ENCODE measurements at places on chromosomes 4 and X.
A peak's percentile ranks its signal among the peaks of the same experiment; 100 is the strongest.

- peak; percentile 18 for DNase-seq
These were observed 691.4 kb downstream of the PCDH7 start for GRCh38 chr4:31411565-31411964.

GRCh38 chr4:102217345-102217744, 127.9 kb downstream of the SLC39A8 start:
- DNase-seq: no peak

DNA sequence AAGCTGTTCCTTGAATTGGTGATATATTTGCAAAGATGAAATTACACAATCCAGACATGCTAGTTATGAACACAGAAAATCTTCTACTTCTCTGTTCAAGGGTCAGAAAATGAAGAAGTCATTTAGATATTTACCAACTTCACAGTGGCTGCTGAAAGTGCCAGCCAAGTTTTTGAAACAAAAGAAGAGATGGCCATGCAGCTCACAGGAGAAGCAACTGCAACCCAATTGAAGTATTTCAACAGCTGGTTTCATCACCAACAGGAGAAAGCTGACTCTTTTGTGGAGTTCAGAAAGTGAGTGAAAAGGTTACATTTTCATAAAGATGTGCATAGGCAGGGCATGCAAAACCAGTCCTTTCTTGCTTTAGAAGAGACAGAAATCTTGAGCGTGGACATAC, 70.1 kb upstream of the LSM6 start:
- DNase-seq: no peak

DNA sequence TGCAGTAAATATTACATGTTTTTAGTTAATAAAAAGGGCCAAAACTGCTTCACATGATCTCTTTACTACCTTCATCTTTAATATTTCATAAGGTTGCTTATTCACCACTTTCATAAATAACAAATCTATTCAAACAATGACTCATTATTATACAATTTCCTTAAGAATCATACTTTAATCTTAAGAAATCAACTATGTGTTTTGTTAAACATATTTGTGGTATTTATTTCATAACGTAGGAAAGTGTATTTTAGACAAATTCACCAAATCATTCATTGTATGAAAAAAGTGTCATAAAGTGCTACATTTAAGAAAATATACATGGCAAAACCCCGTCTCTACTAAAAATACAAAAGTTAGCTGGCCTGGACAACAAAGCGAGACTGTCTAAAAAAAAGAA, 150.5 kb upstream of the RXFP1 start:
- peak; percentile 54 for DNase-seq

GRCh38 chr4:118935819-118936218, 47.2 kb downstream of the SYNPO2 start:
- DNase-seq: no peak

GRCh38 chrX:133414406-133415275, 648 bp downstream of the GPC4 start:
- DNase-seq: no peak

GRCh38 chr4:44448521-44449461, at the start of gene KCTD8:
TSS of gene KCTD8 (minus strand) at chr4:44448809.
- peak; percentile 89 for DNase-seq

DNA sequence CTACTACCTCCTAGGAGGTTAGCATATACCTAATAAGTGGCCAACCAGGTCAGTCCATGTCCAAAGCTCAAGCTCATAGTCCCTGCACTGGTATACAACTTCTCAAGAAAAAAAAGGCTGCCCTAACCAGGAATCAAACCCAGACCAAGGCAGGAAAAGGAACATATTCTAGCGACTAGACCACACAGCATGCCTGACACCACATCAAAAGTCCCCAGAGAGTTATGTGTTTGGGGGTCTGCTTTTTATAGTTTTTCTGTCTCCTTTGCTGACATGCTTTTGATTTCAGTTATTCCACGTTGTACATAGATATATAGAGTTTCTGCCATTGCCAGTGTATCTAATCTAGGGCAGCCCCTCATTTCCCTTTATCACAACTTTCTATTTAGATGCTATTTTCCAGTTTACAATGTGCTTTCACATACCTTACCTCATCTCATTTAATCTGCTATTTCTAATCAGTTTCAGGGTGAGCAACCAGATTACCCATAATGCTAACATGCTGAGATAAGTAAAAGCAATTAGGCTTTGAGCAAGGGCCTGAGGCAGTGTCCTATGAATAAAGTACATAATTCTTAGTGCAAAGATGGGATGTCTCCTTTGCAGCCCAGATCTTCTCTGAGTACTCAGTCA, 17.8 kb downstream of the ARHGEF6 start:
- no peak for DNase-seq

DNA sequence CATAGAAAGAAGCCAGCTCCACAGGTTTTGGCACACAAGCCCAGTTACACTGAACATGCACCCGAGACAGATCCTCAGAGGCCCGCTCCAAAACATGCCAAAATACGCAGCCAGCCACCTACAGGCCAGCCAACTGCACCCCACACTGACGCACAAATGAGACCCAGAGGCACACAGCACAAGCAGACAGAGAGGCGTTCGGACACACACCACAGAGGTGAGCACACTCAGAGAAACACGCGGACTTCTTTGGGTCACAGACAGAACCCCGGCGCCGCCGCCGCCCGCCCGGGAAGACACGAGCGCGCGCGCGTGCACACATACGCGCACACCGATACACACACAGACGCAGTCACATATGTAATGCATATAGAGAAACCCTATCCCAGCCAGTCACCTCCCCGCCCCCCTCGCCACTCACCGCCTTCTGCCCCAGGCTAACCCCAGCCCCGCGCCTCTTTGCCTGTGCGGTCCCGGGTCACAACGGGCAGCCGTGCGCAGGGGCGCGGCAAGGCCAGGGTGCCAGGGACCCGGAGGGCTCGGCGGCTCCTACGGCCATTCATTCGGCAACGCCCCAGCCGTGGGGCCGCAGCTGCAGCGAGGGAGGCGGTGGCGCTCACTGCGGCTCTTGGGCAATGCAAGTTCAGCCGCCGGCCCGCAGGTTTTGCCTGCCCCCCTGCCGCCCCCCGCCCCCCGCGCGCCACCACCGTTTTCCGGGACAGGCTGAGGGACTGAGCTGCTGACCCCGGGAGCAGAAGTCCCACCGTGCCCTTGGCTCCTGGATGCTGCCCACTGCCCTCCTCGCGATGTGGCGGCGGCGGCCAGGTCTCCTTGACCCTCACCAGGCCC, 553 bp downstream of the SEPTIN6 start:
- DNase-seq: peak; percentile 20

DNA sequence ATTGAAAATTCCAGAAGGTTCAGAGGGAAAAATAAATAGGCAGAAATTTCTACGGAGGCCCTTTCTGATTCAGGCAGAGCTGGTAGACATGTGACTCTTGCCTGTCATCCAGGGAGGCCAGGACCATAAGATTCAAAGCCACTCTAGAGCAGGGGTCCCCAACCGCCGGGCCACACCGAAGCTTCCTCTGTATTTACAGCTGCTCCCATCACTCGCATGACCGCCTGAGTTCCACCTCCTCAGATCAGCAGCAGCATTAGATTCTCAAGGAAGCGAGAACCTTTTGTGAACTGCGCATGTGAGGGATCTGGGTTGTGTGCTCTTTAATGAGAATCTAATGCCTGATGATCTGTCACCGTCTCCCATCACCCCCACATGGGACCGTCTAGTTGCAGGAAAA, 72.2 kb downstream of the RWDD4 start:
- no peak for DNase-seq

- DNase-seq: no peak
These were observed 579 bp downstream of the IL3RA start for GRCh38 chrX:1336948-1337779.

- no peak for DNase-seq
These were observed 64.8 kb downstream of the PJA1 start for GRCh38 chrX:69100478-69100877.

- no peak for DNase-seq
These were observed 548.3 kb upstream of the SLIT2 start for GRCh38 chr4:19703391-19703790.

- DNase-seq: peak; percentile 30
These were observed 15.8 kb downstream of the UBE2K start for GRCh38 chr4:39713691-39714090.

- no peak for DNase-seq
These were observed 15.2 kb upstream of the TXLNG start for GRCh38 chrX:16770970-16771482.

- DNase-seq: no peak
These were observed 70.7 kb upstream of the SLC4A4 start for GRCh38 chr4:71268166-71268565.

DNA sequence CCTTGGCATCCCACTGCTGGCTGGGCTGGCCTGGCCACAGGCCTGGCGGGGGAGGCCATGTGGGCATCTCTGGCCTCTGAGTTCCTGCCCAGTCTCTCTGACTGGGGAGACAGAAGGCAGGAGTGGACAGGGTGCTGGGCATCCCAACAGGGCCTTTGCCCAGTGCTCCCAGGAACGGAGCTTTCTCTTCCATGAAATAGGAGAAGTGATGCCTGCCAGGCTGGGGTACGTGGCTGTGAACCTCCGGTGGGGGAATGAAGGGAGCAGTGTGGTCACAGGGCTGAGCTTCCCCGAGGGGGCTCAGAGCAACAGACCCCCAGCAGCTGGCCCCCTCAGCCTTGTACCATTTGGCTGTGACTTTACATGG, 40.4 kb upstream of the HMX1 start:
- DNase-seq: no peak

- no peak for DNase-seq
These were observed 99.0 kb downstream of the ARSJ start for GRCh38 chr4:113880240-113881028.

DNA sequence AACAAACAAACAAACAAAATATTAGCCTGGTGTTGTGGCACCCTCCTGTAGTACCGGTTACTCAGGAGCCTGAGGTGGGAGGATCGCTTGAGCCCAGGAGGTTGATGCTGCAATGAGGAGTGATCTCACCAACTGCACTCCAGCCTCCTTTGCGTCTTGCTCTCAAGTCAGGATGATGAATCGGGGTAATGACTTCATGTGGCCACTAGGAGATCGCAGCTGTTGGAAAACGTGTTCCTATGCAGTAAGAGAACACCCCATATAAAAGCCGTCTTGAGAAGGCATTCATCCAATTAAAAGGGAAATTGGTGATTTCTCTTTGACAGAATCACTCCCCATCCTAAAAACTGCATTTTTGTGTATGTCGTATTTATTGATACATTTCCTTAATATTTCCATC, 6.9 kb downstream of the CCNB3 start:
- no peak for DNase-seq

- no peak for DNase-seq
These were observed at the start of gene FRMPD4 for GRCh38 chrX:12138361-12139313. TSS of gene FRMPD4 (plus strand) at chrX:12138473. CDS start at chrX:12138972, 499 bp downstream.

DNA sequence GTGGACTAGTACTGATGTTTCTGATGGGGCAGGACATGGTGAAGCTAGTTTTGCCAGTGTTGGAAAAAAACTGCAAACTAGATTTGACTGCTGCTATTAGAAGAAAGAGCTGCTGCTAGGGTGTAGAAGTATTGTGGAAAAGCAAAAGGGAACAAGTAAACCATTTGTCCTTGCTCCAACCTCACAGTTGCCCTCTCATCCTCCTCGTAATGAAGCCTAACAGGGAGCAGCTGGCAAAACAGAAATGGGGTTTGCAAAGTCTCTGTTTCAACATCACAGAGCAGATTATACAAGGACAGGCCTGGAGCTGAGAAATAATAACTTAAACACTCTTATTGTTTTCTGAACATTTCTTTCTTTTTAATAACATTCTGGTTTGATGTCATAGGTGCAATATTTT, 346.2 kb downstream of the MAGEB5 start:
- DNase-seq: no peak

- DNase-seq: peak; percentile 46
These were observed 80.3 kb upstream of the HHIP start for GRCh38 chr4:144565527-144566195.

GRCh38 chrX:136080766-136081165, 66.6 kb upstream of the FHL1 start:
- no peak for DNase-seq

DNA sequence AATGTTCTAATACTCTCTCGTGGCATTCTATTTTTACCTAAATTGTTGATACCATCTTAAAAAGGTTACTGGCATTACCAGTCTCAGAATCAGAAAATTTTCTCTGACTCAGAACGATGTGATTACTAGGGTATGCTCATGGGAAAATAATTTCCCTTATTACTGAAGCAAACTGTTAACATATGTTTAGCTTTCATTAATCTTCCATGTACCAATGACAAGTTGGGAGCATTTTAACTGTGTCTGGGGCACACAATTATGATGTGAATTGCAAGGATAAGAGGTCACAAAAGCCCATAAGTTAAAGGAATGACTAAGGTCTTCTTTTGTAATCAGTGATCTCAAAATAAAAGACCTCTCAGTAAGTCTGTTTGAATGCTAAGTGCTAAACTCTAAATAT, 1254.6 kb downstream of the PCDH18 start:
- DNase-seq: peak; percentile 8

- no peak for DNase-seq
These were observed 22.5 kb upstream of the CT55 start for GRCh38 chrX:135193740-135194139.

DNA sequence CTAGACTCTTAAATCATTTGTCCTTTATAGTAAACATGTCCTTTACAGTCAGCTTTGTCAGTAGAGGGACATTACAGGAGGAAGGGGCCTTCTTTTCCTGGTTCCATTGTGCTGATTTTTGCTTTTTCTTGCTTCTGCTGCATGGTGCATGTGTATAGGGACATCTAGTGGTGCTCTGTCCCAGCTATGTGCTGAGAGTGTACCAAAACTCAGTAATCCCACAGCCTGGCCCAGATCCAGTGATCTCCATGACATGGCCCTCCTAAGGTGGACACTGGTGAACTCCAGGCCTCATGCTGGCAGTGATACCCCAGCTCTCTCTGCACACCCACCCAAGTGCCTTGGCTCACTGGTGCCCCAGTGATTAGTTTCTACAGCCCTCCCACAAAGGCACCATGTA, 45.2 kb downstream of the MAGEB17 start:
- no peak for DNase-seq

DNA sequence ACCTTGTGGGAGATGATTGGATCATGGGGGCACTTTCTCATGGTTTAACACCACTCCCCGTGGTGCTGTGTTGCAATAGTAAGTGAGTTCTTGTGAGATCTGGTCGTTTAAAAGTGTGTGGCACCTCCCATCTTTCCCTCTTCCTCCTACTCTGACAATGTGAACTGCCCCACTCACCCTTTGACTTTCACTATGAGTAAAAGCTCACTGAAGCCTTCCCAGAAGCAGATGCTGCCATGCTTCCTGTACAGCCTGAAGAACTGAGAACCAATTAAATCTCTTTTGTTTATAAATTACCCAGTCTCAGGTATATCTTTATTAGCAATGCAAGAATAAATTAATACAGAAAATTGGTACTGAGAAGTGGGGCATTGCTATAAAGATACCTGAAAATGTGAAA, 509.6 kb upstream of the CT83 start:
- no peak for DNase-seq

Data from astrocyte of the spinal cord (primary cell).